AG04450 (cell line): ENCODE measurements at places on chromosomes 7 and 10.
A peak's percentile ranks its signal among the peaks of the same experiment; 100 is the strongest.

- no peak for DNase-seq
These were observed 16.7 kb downstream of the ELN start for GRCh38 chr7:74044366-74045350.

DNA sequence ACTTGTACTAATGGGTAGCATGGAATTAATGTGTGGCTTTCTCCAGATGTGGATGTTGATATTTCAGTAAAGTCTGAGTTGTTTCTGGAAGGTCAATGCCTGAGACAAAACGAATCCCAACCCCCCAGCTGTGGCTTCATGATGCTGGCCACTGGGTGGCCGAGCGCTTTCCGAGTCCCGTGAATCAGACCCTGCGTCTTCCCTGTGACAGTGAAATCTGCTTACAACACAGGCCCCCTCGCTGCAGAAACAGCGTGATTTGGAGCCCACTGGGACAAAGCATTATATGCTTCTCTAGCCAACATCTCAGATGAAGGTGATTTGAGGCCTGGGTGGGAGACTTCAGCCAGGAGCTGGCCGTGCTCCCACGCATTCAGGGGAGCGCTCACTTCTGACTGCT, 124.7 kb downstream of the WDR37 start:
- no peak for DNase-seq

DNA sequence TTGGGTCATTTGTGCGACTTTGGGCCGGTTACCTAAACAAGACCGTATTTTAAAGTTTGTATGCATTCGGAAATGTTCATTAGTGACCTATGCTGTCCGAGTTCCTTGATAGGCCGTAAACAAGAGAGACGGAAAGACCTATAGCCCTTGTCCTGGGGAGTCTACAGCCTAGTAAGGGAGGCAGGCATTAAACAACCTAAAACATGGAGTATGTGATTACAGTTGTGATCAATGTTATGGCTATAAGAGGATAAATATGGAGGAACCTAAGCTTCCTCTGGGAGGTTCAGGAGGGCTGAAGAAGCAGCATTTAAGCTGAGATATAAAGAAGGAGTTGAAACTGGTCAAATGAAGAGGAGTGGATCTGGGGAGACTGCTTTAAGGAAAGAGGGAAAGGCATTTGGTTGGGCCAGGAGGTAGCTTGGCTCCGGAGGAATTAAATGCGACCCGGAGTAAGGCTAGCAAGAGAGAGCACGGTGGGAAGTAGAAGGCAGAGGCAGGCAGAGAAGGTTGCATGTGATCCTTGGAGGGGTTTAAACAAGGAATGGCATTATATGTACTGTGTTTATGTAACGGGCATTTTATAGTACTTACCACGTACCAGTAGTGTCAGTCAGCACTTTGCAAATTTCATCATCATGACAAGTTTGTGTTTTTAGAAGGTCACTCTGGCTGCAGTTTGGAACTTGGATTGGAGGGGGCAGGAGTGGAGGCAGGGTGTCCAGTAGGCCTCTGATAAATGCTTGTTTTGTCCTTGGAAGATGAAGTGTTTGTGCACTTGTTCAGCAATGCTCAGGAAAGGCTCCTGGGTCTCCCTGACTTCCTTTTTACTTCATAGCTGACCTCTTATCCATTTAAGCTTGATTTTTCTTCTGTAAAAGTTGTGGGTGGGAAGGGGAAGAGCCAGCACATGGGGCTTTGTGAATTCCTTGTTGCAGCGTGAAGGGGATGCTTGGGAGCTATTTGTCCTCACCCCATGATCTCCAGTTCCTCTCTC, 1.0 kb upstream of the AVPI1 start:
- no peak for DNase-seq

- no peak for DNase-seq
These were observed 642.5 kb upstream of the KCND2 start for GRCh38 chr7:119630406-119630969.

GRCh38 chr7:75967487-75967997, 26.9 kb downstream of the TMEM120A start:
- DNase-seq = peak; percentile 8

GRCh38 chr10:48343106-48343505, 36.6 kb downstream of the MAPK8 start:
- DNase-seq = no peak

GRCh38 chr10:124544711-124545110, 83.1 kb downstream of the LHPP start:
- no peak for DNase-seq

GRCh38 chr10:108450280-108450679, 1285.8 kb upstream of the SORCS1 start:
- DNase-seq = no peak

DNA sequence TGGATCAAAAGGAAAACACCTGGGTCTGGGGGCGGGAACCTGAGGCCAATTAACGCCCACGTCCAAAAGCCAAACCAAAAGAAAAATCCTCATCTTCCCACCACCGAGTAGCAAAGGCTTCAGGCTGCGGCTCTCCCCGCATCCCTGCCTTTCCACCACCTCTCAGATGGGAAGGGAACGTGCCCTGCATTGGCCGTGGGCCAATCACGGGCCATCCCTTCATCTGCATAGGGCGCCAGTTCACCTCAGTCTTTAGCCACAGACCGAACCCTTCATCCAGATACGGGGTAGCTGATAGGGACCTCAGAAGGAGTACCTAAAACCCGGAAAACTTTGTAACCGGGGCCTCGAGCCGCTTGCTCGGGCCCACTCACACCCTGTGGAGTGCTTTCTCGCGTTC, 626 bp downstream of the PRPF18 start:
- DNase-seq = no peak

DNA sequence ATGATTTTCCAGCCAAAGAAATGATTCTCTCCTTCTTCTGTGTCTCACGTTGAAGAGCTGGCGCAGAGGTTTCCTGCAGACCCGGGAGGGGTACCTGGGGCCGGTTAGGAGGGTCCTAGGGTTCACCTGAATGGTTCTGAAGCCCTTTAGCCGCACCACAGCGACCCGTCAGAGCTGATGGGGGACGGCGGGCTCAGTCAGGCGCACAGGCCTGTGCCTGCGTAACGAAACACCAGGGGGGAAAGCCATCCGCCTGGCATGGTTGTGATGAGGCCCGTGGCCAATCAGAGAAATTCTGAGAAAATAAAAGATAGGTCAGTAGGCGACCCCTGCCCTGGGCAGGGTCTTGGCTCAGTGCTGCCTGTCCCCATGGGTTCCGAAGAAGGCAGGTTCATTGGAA, 35.6 kb downstream of the FAM20C start:
- DNase-seq = no peak

DNA sequence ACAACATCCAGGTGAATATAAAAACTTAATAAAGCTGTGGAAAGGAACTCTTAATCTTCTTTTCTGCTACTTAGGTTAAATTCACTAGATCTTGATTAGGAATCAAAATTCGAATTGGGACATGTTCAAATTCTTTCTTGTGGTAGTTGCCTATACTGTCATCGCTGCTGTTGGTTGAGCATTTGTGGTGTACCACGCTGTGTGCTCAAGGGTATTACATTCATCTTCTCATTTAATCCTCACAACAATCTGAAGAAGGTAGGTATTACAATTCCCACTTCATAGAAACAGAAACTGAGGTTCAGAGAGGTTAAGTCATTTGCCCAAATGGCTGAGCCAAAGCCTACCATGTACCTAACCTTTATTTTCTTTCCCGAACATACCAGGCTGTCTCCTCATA, 39.9 kb upstream of the CC2D2B start:
- no peak for DNase-seq

GRCh38 chr7:100456562-100456961, 7.5 kb downstream of the SPACDR start:
- DNase-seq = no peak

DNA sequence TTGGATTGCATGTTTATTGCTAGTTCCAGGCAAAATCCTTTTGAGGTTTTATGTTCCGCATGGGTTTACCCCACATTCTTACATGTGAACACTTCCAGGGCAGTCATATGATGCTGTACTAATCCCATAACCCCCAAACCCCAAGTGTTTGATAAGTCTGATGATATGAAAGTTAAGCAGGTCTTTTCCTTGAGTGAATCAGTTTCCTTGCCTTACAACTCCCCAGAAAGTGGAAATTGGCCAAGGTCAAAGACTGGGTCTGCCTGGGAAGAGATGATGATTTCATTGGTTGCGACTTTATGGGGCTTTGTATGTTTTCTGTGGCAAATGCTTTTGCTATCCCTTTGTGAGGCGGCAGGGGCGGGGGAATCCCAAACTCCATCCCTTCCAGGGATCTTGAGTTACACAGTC, 24.7 kb downstream of the AFAP1L2 start:
- DNase-seq = no peak

DNA sequence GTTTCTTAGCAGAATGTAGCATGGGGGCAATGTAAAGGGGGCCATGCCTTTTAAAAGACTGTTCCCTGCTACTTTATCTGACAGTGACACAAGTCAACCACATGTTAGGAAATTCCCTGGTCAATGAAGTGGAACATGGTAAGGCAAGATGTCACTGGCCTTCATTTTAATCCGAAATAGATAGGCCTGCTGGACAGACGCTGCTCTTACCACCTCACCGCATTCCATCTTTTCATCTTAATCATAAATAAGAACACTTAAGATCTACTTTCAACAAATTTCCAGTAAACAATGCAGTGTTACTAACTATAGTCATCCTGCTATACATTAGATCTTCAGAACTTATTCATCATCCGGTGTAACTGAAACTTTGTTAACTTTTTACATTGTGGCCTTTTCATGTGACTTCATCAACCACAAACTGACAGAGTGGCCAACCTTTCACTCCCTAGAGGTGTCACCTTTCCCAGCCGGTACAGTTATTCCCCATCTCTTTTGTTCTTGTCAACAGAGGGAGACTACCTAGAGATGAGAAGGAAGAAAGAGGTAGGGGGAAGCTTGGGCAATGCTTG, 15.6 kb downstream of the ASB4 start:
- no peak for DNase-seq

GRCh38 chr7:152085131-152085530, 59.7 kb downstream of the GALNT11 start:
- no peak for DNase-seq

- no peak for DNase-seq
These were observed 323.0 kb downstream of the PARD3 start for GRCh38 chr10:34492081-34492480.
